ENCODE measurements at places on chromosomes 1 and 21. TPM values are rescaled to one million over a fixed set of nuclear protein-coding genes. Genes with fewer than 3 reads are reported as not detected.

Gene UBE2U
- polyA plus RNA-seq, result not detected

Gene PROK1
- 0.10 TPM for polyA plus RNA-seq

Gene CELA2A
- not detected for polyA plus RNA-seq

Gene CR2
- polyA plus RNA-seq, result 0.02 TPM

Gene SLC45A3
- polyA plus RNA-seq, result 0.88 TPM

Gene CFHR5
- polyA plus RNA-seq, result not detected

Gene RHCE
- polyA plus RNA-seq, result 0.20 TPM

Gene BOLA1
- polyA plus RNA-seq, result 20.6 TPM

Gene DISP3
- not detected for polyA plus RNA-seq

Gene GNG4
- 8.1 TPM for polyA plus RNA-seq

Gene BSND
- polyA plus RNA-seq, result not detected

Gene AMY1B
- not detected for polyA plus RNA-seq

Gene PEX19
- 8.1 TPM for polyA plus RNA-seq

Gene S100A10
- 1,247 TPM for polyA plus RNA-seq

Gene BMP8B
- 0.12 TPM for polyA plus RNA-seq

Gene FASLG
- 0.28 TPM for polyA plus RNA-seq

Gene DDR2
- polyA plus RNA-seq, result 4.0 TPM

Gene HMGCS2
- polyA plus RNA-seq, result 5.8 TPM

Gene CD1D
- 0.27 TPM for polyA plus RNA-seq

Gene LCE3D
- 546 TPM for polyA plus RNA-seq

Gene PCBP3
- polyA plus RNA-seq, result 0.24 TPM

Gene OR6N2
- polyA plus RNA-seq, result not detected

All from esophagus (tissue), 2 donors.